Activated T-helper 17 cell treated with anti-CD3 and anti-CD28 coated beads, Interleukin-2, amount 50 U/mL, for 72 hours (primary cell): ENCODE measurements at places on chromosomes 11 and 22. TPM values are rescaled to one million over a fixed set of nuclear protein-coding genes. Genes with fewer than 3 reads are reported as not detected.

Gene CALCA
- total RNA-seq = not detected

Gene GLYAT
- total RNA-seq = not detected

Gene MS4A2
- not detected for total RNA-seq

Gene GTSE1
- total RNA-seq = 62.1 TPM

Gene MEI1
- 40.1 TPM for total RNA-seq

Gene LMNTD2
- 2.7 TPM for total RNA-seq

Gene RIMBP3C
- 0.19 TPM for total RNA-seq

DNA sequence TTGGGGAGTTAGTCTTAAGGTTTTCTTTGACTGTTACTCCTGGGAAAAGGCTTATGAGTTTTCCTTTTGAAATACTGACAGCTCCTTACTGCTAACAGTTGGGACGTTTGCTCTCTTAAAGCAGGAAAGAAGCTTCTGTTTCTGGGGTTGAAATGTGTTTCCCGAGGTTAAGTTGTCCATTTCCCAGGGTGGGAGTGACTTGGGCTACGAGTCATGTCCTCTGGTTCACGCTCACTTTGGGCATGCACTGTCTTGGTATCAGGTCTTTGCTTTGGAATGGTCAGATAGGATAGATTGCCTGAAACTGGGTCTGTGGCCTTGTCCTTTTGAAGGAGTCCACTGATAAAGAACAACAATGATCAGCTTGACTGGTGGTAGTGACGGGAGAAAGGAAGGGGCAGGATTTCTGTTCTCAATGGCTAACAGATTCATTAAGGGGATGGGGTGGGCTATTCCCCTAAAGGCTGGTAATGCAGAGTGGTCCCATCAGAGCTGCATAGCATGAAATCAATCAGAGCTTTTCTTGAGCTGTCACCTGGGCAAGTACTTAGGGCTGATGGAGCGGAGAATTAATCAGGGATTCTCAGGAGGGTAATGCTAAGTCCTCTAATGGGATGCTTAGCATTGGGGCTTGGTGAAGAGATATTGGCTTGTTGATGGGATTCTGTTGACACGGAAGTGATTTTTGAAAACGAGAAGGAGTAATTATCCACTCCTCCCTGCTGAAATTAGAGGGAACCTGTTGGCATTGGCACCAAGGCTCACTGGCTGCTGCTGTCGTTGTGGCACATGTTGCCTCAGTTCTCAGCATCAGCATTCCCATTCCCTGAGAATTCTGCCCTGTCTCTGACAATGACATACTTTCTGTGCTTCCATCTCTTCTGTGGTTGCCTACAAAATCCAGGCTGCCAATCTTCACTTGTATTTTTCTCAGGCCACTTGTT is 81.6 kb downstream of the TEAD1 start:
- no peaks in the 10 kb centered on the region for H3K36me3 ChIP-seq
- H3K4me3 ChIP-seq = no peak overlapping the region
- no peak overlapping the region for H3K27ac ChIP-seq
- ATAC-seq = no peak
- peaks cover 8% of the 10 kb centered on the region for H3K27me3 ChIP-seq

GRCh38 chr11:63918507-63919191 is 1.7 kb upstream of the RCOR2 start:
- H3K27me3 ChIP-seq = no peaks in the 10 kb centered on the region
- H3K4me3 ChIP-seq = peak overlapping the region; percentile 29
- H3K4me1 ChIP-seq = peaks cover 5% of the 10 kb centered on the region

DNA sequence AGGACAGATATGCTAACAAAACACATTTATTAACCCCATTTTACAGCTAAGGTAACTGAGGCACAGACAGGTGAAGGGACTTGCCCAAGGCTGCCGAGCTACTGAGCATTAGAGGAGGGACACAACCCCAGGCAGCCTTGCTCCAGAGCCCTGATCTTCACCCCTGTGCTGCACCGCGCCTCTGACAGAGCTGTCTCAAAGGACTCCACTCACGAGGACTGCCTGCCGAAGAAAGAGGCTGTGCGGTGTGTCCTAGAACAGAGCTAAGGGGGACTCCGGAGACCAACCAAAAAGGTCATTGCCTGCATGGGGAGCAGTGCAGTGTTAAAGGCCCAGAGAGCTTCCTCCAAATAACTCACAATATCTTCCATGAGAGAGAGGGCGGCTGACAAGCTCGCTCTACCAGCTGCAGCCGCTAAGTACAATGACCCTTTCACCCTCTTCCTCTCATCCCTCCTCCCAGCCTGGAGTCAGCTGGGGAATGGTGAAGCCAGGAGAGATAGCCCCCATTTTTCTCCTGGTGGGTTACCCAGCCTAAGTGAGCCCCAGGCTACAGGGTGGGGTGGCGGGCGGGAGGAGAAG is 119.2 kb downstream of the DSCAML1 start:
- no peak for ATAC-seq
- H3K36me3 ChIP-seq = no peaks in the 10 kb centered on the region
- no peak overlapping the region for H3K4me3 ChIP-seq
- no peak overlapping the region for H3K27ac ChIP-seq
- H3K4me1 ChIP-seq = peaks cover 4% of the 10 kb centered on the region

DNA sequence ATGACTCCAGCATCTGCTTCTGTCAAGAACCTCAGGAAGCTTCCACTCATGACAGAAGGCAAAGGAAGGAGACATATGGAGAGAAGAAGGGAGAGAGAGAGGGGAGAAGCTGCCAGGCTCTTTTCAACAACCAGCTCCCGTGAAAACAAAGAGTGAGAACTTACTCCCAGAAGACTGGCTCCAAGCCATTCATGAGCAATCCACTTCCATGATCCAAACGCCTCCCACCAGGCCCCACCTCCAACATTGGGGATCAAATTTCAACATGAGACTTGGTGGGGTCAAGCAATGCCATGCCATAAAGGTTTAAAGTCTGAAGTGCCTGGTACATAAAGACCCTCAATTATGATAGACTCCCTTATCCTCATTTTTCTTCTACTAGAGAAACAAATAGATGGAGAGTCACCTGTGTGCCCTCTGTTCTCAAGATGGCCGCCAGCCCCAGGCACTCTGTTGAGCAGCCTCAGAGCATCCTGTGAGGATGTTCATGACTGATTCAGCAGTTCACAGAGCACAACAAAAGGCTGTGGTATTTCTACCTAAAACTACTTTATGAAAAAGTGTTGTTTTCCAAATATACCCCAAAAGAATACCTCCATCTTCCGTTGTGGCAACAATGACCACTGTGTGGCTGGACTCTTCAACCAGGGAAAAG is 69.0 kb upstream of the CRTAM start:
- H3K36me3 ChIP-seq = no peaks in the 10 kb centered on the region
- no peaks in the 10 kb centered on the region for H3K27me3 ChIP-seq
- H3K27ac ChIP-seq = no peak overlapping the region
- no peak overlapping the region for H3K4me3 ChIP-seq
- no peaks in the 10 kb centered on the region for H3K4me1 ChIP-seq

DNA sequence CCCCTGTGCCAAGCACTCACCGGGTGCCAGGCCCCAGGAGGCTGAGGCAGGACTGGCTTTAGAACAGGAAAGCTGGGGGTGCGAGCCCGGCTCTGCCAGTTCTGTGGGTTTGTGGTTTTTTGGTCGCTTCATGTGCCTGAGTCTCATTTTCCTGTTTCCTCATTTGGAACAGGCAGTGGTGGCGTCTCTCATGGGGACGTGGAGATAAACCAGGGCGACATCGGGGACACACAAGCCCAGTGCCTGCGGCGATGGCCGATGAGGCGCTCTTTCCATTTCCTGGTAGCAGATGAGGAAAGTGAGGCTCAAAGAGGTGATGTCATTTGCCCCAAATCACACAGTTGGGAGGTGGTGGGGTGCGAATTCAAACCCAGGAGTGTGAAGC is 20.8 kb upstream of the CHKA start:
- ATAC-seq = peak; percentile 90
- no peaks in the 10 kb centered on the region for H3K36me3 ChIP-seq
- peak overlapping the region; percentile 71 for H3K27ac ChIP-seq
- H3K4me1 ChIP-seq = no peaks in the 10 kb centered on the region

DNA sequence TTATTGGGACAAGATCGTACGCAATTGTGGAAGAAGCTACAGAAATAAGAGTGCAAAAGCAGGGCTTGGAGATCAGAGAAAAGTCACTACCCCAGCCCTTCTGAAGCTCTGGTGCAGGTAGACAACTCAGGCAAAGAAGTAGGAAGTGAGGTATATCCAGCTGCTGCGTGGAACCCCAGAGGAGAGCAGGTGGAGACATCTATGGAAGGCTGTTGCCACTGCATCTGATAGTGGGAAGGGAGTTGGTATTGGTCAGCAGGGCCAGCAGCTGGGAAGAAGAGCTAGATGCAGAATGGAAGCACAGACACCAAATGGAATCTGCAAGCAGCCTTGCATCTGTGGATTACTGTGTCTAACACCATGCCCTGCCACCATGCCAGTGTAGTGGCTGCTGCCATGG is 165.1 kb downstream of the WNT11 start:
- H3K27me3 ChIP-seq = no peaks in the 10 kb centered on the region
- no peak overlapping the region for H3K27ac ChIP-seq
- peaks cover 13% of the 10 kb centered on the region for H3K36me3 ChIP-seq
- H3K4me3 ChIP-seq = no peak overlapping the region
- ATAC-seq = no peak
- H3K4me1 ChIP-seq = no peaks in the 10 kb centered on the region

GRCh38 chr22:37391702-37392101 is 35.6 kb downstream of the ELFN2 start:
- H3K27ac ChIP-seq = no peak overlapping the region
- H3K36me3 ChIP-seq = no peaks in the 10 kb centered on the region
- no peak overlapping the region for H3K4me3 ChIP-seq
- peaks cover 10% of the 10 kb centered on the region for H3K27me3 ChIP-seq
- ATAC-seq = no peak

GRCh38 chr11:1307163-1307870 is 2.1 kb downstream of the TOLLIP start:
- no peak for ATAC-seq
- H3K4me1 ChIP-seq = peaks cover 25% of the 10 kb centered on the region
- H3K4me3 ChIP-seq = peak overlapping the region; percentile 73
- H3K27ac ChIP-seq = no peak overlapping the region
- peaks cover 16% of the 10 kb centered on the region for H3K36me3 ChIP-seq
- H3K27me3 ChIP-seq = no peaks in the 10 kb centered on the region
